ENCODE measurements at places on chromosomes 16 and 17. TPM values are rescaled to one million over a fixed set of nuclear protein-coding genes. Genes with fewer than 3 reads are reported as not detected.

Gene IRF8
- 2.4 TPM for total RNA-seq

Gene PRAC2
- total RNA-seq: not detected

Gene ITPRIPL2
- 40.2 TPM for total RNA-seq

Gene PYY
- total RNA-seq: not detected

Gene IL32
- 133 TPM for total RNA-seq

Gene OR2C1
- total RNA-seq: not detected

Gene PPP1R1B
- total RNA-seq: not detected

Gene RAB40C
- 13.3 TPM for total RNA-seq

Gene SMIM22
- total RNA-seq: not detected

Gene TMEM238L
- total RNA-seq: not detected
